Ovary (tissue), 10 donors: ENCODE measurements at places on chromosomes 6 and 20.

GRCh38 chr6:157999168-158000051 is 17.7 kb downstream of the SYNJ2 start:
- no peak for DNase-seq

DNA sequence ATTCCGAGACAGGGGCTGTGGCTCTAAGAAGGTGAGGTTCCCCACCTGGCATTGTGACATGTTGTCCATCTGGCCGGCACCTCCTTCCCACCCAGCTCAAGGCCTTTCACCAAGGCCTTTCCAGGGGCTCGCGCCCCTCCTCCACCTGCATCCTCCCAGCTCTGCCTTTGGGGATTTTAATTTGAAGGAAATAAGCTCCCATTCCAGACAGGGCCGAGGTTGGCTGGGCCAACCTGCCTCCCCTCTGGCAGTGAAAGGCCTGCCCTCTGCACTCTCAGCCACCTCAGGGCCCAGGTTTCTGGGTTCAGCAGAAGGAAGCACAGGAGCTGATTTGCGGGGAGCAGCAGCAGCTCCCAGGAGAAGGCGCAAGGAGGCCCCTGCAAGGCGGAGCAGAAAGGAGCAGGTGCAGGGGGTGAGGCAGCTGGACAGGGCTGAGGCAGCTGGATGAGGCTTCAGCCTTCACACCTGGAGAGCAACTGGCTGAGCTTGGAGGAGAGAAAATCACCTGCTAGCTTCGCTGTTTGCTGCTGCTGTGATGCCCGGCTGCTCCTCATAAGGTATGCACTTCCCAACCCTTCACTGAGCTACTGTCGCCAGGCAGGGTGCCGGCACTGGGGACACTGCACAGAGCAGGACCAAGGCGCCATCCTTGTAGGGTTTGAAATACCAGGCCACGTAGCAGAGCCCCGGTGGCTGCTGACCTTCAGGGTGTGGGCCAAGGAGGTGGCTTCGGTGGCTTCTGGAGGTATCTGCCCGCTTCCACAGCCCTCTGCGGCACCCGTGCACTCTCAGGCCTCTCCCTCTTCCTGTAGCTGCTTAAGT is 147.0 kb downstream of the SYNDIG1 start:
- DNase-seq: no peak

- DNase-seq: no peak
Measured at GRCh38 chr6:168530653-168531071, 89.7 kb downstream of the SMOC2 start.

- no peak for DNase-seq
Measured at GRCh38 chr6:144331491-144331969, 46.4 kb downstream of the UTRN start.

- no peak for DNase-seq
Measured at GRCh38 chr20:50826121-50826520, 31.3 kb downstream of the BCAS4 start.

DNA sequence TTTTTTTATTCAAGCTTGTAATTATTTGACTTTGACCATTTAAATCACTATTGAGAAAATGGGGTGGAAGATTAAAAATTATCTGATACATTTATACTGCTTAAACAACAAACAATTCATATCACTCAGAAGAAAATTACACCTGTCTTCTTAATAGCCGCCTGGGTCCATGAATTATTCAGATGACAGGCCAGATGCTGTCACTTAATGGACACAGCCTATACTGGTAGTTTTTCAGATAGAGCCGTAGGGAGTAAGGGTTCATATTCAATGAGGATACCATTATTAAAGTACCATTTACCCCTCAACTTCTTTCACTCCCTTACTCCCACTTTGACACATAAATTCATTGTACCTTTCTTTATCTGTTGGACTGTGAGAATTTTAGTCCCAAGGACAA is 1193.4 kb upstream of the MAP3K7 start:
- no peak for DNase-seq

DNA sequence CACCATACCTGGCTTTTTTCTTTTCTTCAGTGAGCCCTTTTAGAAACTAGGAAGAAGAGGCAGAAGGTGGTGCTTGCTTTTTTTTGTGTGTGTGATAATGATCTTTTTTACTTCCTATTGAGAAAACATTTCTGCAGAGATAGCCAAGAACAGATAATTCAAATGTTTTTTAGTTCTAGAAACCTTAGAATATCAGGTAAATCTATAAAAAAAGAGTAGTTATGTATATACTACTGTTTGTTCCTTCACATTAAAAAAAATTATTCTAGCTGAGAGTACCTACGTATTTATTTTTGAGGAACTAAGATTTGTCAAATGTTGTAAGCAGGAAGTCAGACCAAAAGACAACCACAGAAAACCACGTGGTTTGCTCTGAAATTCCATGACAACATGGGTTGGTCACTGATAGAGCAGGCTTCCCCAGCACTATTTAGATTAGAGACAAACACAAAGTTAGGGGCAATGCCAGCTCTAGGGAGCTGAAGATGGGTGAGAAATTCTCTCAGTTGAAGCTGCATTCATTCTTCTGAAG is 12.8 kb downstream of the STK4 start:
- no peak for DNase-seq

DNA sequence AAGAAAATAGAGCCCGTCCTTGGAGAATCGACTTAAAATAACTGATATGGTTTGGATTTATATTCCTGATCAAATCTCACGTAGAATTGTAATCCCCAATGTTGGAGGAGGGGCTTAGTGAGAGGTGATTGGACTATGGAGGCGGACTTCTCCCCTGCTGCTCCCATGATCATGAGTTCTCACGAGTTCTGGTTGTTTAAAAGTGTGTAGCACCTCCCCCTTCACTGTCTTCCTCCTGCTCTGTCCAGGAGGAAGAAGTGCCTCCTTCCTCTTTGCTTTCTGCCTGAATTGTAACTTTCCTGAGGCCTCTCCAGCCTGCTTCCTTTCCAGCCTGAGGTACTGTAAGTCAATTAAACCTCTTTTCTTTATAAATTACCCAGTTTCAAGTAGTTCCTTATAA is 529.2 kb downstream of the HAO1 start:
- no peak for DNase-seq

- DNase-seq: no peak
Measured at GRCh38 chr20:35568645-35569044, 26.8 kb downstream of the ERGIC3 start.

GRCh38 chr6:145067430-145067829 is 667.9 kb downstream of the EPM2A start:
- DNase-seq: no peak

GRCh38 chr6:162857326-162857725 is 129.6 kb downstream of the PACRG start:
- no peak for DNase-seq

DNA sequence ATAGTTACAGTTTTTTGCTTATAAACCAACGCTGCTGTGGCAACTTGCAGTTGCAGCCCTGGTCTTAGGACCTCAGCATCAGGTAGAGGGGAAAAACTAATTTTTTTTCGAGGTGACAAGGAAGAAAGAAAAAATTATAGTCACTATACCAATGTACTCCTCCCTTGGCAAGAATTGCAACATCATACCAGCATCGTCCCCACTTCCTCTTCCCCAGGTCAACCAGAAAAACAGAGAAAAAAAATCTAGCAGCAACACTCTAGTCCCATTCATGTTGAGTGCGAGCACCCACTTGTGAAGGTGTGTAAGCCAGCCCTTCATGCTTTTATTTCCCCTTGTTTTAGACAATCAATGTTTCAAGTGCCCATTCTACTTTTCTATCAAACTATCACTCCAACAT is 13.1 kb upstream of the DCBLD1 start:
- DNase-seq: no peak

- DNase-seq: no peak
Measured at GRCh38 chr6:34489207-34489805, 23.4 kb downstream of the PACSIN1 start.

DNA sequence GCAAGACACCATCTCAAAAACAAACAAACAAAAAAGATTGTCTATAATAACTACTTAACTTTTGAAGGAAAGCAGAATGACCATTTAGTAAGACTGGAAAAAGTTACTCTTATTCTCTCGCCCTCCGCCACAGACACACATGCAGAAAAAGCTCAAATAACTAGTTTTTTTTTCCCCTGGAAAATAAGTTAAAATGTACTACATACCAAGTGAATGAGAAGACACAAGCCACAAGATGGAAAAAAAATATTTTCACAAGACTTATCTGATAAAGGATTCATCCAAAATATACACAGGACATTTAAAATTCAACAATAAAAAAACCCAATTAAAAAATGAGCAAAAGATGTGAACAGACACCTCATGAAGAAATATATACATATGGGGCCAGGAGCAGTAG is 31.9 kb downstream of the NUDT3 start:
- DNase-seq: no peak

GRCh38 chr20:58407966-58408557 is 19.0 kb downstream of the VAPB start:
- DNase-seq: no peak

DNA sequence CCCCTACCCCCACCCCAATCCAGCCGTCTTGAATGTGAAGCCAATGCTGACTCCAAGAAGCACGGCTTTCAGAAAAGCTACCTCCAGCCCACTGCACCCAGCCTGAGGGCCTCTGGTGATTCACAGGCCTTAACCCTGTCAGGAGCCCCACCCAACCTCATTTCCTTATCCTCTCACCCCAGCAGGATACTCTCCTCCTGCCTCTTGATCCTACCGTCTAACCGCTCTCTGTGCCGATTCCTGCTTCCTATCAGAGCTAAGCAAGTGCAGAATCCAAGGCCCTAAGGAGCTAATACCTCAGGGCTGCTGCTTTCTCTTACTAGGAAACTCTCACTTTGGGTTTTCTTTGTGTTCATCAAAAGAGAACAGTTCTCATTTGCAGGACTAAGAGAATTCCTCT is 47.2 kb downstream of the TRERF1 start:
- DNase-seq: peak; percentile 44

DNA sequence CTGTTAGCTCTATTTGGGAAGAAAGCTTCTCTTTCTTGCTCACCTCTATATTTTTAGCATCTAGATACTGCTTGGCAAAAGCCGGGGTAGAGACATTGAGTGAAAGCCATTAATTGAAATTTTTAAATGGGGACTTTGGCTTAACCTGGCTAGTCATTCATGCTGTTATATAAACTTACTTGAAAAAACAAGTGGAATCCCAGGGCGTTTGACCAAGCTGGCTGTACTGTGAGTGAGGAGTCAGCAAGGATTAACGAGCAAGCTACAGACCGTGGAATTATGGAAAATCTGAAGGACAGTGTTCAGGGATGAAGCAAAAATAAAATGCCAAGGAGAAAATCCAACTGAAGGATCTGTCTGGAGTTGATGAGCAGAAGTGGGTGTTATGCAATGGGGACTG is 232.0 kb downstream of the GRM1 start:
- DNase-seq: no peak

- DNase-seq: no peak
Measured at GRCh38 chr20:43636429-43636828, 30.5 kb upstream of the MYBL2 start.

GRCh38 chr6:41469156-41470028 is 76.8 kb upstream of the FOXP4 start:
- no peak for DNase-seq

- peak; percentile 42 for DNase-seq
Measured at GRCh38 chr20:57212534-57213276, 53.7 kb downstream of the BMP7 start.

GRCh38 chr6:42411406-42411805 is 40.3 kb downstream of the TRERF1 start:
- DNase-seq: no peak

DNA sequence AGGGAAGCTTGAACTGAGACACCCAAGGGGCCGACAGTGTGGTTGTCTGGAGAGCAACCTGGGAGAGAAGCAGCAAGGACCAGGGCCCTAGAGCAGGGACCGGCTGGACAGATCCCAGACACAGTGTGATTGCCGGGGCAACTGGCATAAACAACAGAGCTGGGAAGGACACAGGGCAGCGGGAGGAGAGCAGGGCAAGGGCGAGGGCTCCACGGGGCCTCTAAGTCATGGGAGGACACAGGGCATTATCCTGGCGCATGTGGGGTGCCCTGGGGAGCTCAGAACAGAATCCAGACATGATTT is 31.1 kb upstream of the CCR6 start:
- DNase-seq: no peak

DNA sequence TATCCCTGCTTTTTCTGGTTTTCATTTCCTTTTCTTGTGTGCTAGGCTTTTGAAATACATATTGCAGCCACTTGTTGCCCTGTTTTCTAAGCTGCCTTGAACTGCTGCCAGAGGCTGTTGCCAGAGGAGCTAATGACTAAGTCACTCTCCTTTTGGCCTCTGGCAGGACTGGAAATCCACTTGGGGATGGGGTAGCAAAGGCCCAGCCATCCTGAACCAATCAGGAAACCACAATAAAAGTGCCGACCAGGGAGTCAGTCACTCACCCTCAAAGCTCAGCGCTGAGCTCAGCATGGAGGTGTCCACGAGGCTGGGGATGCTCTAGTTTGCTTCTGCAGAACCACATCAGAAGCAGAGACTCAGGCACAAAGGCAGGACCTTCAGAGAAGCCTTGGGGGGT is 813.0 kb downstream of the DHX35 start:
- no peak for DNase-seq

- peak; percentile 69 for DNase-seq
Measured at GRCh38 chr20:45828589-45828988, 1.5 kb upstream of the TNNC2 start.

GRCh38 chr6:168599769-168600330 is 158.9 kb downstream of the SMOC2 start:
- DNase-seq: no peak

DNA sequence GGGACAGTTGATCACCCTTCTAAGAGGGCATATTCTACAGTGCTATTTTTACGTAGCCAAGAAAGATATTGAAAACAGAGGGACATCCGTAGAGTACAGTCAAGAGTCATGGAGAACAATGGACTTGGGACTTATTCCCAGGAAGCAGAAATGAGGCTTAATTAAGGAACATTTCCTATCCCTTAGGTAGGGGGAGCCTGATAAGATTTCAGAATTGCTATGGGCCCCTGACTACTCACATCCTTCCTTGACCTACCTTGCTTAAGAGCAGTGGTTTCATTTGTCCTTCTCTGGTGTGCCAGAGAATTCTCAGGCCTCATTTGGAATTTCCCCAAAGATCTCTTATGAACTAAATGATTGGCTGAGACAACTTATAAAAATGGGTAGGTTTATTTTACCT is 189.5 kb upstream of the DTNBP1 start:
- no peak for DNase-seq

GRCh38 chr6:93801101-93801847 is 381.9 kb upstream of the EPHA7 start:
- DNase-seq: no peak

DNA sequence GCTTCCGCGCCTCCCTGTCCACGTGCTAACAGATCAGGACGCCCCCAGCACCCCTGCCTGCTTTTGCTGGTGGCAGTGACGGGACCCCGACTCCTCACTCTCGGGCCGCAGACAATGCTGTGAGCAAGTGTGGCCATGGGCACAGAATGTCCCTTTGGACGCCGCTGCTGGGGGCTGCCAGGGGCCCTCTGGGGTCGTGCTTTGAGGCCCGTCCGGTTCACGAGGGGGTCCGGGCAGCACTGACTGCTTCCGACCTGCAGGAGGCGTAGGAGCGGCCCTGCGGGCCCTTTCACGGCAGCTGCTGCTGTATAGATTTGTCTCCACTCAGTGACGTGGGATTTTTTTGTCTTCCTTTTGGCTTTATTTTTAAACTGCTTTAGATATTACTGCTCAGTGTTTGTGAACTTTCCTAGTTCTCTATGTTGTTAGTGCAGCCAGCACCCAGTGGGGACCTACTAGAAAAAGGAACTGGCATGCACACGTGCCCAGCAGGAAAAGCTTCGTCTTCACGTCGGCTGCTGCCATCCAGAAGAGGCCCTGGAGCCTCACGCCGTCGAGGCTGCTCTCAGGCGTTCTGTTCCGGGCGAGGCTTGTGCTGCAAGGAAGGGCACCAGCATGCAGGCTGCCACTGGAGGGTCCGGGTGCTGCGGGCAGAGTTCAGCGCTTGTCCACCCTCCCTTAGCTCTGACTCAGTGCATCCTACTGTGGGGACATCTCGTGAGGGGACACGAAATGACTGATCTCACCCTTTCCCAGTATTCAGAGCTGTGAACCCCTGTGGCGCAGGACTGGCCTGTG is 21.7 kb downstream of the UCKL1 start:
- DNase-seq: no peak
